ENCODE measurements at places on chromosomes 1 and 21. TPM values are rescaled to one million over a fixed set of nuclear protein-coding genes. Genes with fewer than 3 reads are reported as not detected.

DNA sequence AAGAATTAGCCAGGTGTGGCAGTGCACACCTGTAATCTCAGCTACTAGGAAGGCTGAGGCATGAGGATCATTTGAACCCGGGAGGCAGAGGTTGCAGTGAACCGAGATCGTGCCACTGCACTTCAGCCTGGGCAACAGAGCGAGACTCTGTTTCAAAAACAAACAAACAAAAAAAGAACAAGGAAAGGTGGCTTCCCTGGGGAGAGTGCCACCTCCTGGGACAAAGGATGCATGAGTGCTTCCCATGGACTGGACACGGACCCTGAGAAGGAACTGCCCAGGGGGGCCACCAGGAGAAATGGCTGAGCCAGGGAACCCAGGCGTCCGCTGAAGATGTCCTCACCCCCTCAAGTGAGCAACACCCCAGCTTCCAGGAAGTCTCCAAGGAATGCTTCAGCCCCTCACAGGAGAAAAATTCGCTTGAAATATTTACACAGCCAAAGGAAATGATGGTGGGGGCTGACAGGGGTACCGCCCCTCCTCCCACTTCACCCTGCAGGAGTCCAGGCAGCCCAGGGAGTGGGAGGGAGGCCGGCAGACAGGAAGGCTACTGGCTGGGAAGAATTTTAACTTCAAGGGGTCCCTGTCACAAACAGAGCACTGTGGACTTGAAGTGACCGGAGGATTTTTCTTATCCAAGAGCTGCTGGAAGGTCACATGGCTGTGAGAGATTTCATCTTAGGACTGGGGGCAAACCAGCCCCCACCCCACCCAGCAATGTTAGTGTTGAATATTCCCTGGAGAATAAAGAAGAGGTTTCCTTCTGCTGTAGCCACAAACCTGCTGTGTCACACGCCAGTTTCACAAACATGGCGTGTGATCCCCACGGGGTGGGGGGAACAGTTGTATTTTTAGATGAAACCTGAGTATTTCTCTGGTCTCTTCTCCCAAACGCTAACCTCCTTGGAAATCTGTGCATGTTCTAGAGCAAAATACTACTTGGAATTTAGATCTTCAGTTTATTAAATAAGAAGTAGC is 90.8 kb upstream of the SLC25A33 start:
- DNase-seq = no peak

- DNase-seq = no peak
These were observed 686 bp downstream of the ARF1 start for GRCh38 chr1:228082918-228083870.

DNA sequence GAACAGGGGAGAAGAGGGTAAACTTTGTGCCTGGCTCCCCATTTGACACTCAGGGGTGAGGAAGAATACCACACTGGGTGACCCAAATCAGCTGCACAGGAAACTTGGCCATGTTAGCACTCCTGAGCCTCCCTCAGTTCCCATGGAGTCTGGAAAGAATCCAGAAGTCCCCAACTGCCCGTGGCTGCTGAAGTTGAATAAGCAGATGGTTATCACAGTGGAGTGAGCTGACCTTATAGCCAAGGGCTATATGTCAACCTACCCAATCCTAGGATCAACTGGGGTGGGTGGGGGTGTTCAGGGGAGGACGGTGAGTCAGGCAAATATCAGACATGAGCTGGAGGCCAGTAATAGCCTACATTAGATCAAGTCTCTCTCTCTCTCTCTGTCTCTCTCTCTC is 20.4 kb downstream of the KCNH1 start:
- no peak for DNase-seq

DNA sequence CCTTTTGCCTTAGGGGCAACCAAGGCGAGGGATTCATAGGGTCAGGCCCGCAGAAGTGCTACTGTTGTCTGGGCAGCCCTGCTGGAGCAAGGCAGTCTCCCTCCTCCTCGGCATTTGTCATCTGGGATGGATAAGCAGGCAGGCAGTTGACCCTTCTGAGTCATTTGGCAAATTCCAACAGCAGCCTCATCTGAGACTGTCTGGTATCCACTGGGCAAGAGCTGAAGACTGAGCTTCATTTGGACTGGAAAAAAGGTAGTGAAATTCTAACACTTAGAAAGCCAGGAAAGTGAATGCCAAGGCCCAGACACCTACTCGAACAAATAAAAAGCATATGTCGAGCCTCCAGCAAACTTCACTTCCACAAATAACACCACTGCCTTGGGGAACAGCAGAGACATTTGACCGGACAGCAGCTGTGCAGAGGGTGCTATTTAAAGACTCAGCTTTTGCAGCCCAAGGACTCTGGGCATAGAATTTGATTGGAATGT is 4.0 kb upstream of the ZBTB40 start:
- DNase-seq = no peak

S100A14 gene
- 0.55 TPM for total RNA-seq

- DNase-seq = no peak
These were observed 1329.6 kb downstream of the KCNT2 start for GRCh38 chr1:195278644-195279043.

Measured in right atrium auricular region (tissue), 2 donors.